Activated CD8-positive, alpha-beta memory T cell treated with anti-CD3 and anti-CD28 coated beads for 1 hour (primary cell): ENCODE measurements at places on chromosomes 13 and 19.

DNA sequence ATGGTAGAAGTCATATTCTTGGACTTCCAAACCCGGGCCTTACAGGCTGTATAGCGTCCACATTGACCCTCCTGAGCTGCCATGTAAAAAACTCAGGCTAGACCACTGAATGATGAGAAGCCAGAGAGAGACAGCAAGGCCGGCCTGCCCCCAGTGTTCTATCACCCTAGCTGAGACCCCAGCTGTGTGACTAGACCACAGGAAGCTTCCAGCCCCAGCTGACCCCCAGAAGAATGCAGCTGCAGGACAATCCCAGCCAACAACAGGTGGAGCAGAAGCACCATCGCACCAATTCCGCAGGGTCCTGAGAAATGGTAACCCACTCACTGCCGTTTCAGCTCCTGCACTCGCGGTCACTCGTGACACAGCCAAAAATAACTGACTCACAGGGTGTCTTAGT is 2.9 kb upstream of the ATP11A start:
- DNase-seq, result no peak

- no peak for DNase-seq
Observed at GRCh38 chr19:18119717-18120105, 22.1 kb downstream of the MAST3 start.

GRCh38 chr19:31913103-31913661 is 432.2 kb upstream of the ZNF507 start:
- no peak for DNase-seq

- DNase-seq, result no peak
Observed at GRCh38 chr19:38152461-38153379, 71.3 kb downstream of the DPF1 start.

DNA sequence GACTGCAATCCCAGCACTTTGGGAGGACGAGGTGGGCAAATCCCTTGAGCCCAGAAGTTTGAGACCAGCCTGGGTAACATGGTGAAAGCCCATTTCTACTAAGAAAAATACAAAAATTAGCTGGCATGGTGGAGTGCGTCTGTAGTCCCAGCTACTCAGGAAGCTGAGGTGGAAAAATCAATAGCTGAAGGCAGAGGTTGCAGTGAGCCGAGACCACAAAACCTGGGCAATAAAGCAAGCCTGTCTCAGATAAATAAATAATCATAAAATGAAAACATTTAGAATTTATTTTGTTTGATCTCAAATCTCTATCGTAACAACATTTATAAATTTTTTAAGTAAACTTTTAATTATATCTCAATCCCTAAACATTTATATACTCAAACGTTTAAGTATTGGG is 36.6 kb downstream of the USP12 start:
- no peak for DNase-seq

DNA sequence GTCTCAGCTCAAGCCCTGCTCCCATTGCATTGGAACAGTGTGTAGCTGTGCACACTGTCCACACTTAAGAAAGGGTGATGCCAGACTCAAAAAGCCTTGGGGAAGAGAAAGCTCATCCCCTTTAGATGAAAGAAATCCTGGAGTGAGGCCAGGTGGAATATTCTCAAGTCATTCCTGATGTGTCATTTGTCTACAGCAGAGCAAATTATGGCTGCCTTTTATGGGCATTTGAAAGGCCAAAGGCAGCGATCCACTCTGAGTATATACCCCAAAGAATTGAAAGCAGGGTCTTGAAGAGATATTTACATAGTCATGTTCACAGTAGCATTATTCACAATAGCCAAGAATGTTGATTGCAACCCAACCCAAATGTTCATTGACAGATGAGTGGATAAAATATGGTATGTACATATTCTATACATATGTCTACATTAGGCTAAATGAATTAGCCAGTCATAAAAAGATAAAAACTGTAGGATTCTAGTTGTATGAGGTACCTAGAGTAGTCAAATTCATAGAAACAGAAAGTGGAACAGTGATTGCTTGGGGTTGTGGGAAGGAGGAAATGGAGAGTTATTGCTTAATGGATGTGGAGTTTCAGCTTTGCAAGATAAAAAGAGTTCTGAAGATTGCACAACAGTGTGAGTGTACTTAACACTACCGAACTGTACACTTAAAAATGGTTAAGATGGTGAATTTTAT is 214.9 kb downstream of the KCNRG start:
- DNase-seq, result no peak

DNA sequence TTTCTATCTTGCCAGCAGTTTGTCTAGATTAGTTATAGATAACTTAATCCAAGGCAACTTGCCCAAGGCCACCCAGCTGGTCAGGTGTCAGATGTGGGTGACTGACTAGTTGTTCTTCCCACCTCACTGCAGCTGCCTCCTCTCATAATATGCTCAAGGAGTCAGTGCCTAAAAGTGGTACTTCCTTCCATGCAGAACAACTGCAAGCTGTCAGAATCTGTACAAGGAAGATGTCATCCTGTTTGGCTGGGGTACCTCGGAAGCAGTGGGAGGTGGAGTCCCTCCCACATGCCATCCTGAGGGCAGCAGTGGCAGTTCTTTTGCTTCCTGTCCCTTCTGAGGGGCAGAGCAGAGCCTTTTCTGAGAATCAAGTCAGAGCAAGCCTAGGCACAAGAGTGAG is 193.2 kb upstream of the RFC3 start:
- no peak for DNase-seq
